ENCODE measurements at places on chromosomes 5 and 9.

DNA sequence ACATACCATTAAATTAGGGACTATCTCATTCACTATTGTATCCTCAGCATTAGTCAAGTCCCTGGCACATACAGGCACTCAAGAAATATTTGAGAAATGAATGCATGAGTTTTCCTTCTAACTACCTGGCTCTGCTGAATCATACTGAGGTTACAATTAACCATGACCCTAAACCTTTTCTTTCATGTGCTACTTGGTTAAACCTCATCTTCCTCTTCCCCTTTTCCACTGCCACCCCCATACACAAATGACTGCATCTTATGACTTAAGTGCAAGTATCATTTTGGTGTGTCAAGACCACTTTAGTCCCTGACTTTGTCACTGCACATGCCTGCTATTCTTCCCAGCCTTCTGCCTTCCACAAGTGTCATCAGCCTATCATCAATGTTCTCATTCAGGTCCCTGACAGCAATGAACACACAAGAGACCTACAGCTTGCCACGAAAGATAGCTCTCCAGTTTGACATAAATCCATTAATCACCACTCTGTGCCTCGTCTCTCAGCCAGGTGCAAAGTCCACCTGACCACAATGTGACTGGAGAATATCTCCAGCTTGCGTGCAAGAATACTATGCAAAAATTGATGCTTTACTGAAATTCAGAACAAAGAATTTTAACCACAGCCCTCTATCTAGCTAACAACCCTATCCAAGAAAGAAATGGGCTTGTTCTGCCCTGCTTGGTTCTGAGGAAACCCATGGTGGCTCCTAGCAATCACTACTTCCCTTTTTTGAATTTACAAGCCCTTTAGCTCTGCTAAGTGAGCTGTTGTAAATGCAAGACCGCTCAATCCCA, 74.5 kb downstream of the MAPKAP1 start:
- DNase-seq = no peak

GRCh38 chr9:71518045-71518827, 250.1 kb downstream of the CEMIP2 start:
- no peak for DNase-seq

DNA sequence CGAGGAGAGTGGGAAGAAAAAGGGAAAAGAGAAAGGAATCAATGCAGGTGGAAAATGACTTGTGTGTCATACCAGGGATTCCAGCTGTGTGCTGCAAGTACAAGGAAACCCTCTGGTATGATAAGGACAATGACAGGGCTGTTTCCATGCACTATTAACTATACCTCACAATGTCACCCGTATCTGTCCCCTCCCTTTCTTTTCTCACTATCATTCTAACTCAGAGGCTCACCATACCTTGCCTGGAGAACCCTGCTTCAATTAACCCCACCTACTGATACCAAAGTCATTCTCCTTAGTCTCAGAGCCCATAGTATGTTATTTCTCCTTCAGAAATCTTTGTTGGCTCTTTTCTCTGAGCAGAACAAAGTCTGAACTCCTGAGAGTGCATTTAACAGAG, 236.2 kb upstream of the NREP start:
- DNase-seq = no peak

DNA sequence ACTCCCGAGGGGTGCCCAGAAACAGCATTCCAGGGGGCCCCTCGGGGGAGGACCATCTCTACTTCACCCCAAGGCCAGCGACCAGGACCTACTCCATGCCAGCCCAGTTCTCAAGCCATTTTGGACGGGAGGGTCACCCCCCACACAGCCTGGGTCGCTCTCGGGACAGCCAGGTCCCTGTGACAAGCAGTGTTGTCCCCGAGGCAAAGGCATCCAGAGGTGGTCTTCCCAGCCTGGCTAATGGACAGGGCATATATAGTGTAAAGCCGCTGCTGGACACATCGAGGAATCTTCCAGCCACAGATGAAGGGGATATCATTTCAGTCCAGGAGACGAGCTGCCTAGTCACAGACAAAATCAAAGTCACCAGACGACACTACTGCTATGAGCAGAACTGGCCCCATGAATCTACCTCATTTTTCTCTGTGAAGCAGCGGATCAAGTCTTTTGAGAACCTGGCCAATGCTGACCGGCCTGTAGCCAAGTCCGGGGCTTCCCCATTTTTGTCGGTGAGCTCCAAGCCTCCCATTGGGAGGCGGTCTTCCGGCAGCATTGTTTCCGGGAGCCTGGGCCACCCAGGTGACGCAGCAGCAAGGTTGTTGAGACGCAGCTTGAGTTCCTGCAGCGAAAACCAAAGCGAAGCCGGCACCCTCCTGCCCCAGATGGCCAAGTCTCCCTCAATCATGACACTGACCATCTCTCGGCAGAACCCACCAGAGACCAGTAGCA, 83.9 kb downstream of the GOLPH3 start:
- DNase-seq = no peak

GRCh38 chr5:94422812-94423211, 195.6 kb downstream of the KIAA0825 start:
- no peak for DNase-seq

GRCh38 chr5:107772418-107773310, 101.9 kb upstream of the EFNA5 start:
- DNase-seq = no peak

DNA sequence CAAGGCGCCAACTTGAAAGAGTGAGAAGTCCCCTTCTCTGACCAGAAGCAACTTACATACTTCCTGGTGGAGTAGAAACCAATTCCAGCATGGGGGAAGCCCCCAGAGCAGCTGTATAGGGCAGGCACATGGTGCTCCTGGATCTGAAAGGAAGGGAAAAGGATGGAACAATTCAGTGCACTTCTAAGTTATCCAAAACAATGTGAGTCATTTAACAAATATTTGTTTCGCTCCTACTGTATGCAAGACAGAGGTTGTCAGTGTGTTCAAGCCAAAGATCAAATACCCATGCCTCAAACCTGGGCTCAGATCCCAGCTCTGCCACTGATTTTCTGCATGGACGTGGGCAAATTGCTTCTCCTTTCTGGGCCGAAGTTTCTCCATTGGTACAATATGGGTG, 67.1 kb downstream of the LHX2 start:
- DNase-seq = no peak
